ENCODE measurements at places on chromosomes 6 and 20.

- no peak for DNase-seq
These were observed 61.8 kb downstream of the CYB5R4 start for GRCh38 chr6:83921315-83921714.

DNA sequence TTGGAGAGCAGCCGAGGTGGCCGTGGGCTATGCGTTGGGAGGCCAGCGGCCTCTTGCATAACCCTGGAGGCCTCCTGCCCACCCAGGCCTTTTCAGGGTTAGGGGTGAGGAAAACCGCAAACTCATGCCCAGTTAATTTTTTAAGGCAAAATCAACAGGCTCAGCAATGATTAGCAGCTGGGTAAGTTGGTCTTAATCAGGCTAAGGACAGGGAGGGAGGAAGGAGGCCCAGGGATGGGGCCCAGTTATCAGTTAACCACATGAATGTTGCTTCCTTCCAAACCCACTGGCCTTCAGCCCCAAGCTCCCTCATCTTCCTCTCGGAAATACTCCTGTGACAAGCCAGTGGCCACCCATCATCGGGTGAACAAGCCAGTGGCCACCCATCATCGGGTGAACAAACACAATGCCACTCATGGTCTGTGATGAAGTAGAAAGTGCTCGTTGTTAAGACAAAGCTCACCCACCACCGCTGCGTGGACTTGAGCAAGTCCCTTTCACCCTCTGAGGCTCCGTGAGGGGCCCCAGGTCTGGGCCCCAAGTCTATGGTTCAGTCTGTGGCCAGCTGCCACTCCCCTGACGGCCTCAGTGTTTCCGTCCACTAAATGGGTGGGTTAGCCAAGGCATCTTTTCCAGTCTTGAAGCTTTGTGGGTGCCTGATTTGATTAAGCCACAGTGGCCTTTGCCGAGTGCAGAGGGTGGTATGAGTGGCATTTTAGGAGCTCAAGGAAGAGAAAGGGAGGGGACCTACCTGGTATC is 39.4 kb downstream of the HNF4A start:
- no peak for DNase-seq

DNA sequence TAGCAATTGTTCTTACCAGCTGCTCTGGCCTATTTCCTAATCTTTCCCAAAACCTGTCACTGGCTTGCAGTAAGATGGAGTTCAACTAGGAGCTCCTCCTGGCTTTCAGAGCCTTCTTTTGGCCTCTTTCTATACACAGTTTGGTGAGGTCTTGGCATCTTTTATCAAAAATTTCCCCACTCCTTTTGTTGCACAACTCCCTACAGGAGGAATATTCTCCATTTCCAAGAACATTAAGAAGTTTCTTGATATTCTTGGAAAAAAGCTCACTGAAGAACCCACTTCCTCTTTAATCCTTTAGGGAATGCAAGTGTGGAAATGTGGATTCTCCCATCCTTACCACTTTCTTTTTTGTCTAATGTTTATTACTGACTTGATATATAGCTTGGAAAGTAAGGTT is 171.3 kb upstream of the KCNK16 start:
- DNase-seq, result no peak

GRCh38 chr6:90065173-90065572 is 170.9 kb downstream of the GJA10 start:
- DNase-seq, result no peak

DNA sequence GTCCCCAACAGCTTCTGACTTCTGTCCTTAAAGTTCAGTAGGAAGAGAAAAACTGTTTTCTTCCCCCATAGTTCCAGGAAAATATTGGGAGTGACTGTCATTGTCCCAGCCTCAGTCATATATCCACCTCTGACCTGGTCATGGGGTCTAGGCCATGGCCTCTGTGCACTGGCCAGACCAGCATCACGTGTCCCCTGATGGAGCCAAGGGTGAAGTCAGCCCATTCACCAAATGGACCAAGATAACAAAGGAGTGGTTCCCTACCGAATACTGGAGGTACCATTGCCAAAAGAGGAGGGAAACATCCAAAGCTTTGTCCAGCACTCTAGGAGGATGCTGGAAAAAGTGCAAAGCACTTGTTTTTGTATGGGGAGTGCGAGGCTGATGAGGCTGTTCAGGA is 395.4 kb downstream of the TAF4 start:
- DNase-seq, result no peak

DNA sequence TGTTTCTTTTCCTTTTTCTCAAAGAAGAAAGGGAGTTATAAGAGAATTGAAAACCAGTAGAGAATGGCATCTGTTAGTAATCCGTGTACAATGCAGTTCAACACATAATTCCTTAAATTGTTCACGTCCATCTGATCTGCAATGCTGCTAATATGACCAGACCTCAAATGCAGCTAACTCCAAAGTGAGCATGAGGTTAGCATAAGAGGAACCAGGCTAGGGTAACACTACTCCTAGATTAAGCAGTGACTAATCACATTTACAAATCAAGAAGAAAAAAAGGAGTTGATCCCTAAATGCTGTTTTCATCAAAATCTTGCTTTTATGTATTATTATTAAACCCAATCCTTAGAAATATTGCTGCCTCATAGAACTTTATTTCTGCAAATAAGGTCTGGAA is 432.7 kb upstream of the ARID1B start:
- DNase-seq, result no peak

- no peak for DNase-seq
These were observed 7.6 kb upstream of the SRSF3 start for GRCh38 chr6:36586606-36587005.

- no peak for DNase-seq
These were observed 83.4 kb downstream of the NOL4L start for GRCh38 chr20:32501709-32502108.
